ENCODE measurements at places on chromosomes 5 and 9.

- DNase-seq = no peak
Observed at GRCh38 chr5:146007989-146008388, 71.6 kb downstream of the SH3RF2 start.

GRCh38 chr5:4942831-4943178 is 197.3 kb upstream of the ADAMTS16 start:
- no peak for DNase-seq

DNA sequence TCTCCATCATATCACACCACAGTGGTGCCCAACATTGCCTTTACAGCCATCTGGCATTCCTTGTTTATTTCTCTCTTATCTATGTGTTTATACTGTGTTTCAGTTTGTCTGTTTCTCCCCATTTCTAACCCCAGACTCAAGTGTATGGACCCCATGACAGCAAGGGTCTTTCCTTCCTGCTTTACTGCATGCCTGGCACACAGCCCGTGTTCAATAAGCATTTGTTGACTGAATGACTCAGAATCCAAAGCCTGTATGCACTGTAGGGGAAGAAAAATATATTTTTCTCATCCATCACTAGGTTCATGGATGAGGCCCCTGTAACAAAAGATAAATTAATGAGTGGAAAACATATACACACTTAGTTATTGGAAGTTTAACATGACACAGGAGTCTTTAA is 190.8 kb upstream of the SEMA6A start:
- DNase-seq = peak; percentile 7

DNA sequence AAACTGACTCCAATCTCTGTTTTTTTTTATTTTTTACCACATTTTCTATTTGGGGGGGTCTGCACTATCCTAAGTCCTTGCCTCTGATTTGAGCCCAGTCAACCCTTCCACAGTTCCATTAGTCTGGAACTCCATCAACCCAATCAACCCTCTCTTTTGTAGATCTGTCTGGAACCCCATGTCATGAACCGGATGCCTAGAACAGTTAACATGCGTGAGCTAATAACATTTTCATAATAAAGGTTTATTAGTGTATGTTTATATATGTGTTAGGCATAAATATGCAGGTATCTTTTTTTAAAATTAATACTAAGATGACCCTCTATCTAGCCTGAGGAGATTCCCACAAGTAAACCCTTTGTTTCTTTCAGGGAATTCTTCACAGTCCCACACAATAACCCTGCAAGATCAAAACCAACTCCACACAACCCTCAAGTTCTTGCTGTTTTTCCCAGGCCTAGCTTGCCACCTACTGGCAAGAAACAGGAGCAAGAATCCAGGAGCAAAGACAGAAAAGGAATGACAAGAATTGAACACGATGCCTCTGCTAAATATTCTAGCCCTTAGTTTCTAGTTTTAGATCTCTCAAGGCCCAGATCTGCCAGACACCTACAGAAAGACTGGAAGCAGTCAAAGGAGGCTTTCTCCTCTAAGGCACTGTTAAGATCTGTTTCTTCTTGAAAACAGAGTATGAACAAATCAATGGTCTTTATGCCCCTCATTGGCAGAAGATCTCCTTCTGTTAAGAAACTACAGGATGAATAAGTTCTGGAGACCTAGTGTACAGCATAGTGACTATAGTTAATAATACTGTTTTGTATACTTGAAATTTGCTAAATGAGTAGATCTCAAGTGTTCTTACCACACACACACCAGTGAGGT is 100.4 kb downstream of the TRIM36 start:
- peak; percentile 16 for DNase-seq

GRCh38 chr9:7613931-7614330 is 185.6 kb downstream of the DMAC1 start:
- DNase-seq = no peak

DNA sequence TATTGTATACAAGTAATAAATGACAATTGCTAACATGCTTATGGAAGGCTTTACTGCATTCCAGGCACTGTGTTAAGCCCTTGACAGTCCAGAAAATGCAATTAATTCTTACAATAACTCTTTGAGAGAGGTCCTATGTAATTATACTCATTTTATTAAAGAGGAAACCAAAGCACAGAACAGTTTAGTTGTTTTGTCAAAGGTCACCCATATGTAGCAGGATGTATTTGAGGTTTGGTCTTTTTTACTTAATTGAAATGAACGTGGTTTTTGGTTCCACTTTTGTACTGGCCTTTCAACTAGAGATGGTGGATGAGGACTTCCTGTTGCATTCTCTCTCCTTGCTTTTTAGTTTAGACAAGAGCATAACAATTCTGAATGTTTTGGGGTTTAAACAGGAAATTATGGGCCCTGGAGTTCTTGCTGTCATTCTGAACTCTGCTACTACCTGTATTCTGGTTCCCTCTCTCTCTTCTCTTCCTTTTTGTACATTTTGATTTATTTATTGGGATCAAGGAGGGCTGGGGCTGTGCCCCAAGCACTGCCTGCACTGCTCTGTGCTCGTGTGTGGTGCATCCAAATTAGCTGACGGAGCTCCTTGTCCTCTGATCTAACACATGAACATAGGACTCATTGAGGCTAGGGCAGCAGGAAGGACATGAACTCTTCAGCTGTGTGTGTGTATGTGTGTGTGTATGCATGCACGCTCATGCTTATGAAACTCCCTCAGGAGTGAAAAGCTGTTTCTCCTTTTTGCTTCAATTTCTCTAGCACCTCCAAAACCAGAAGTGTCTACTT is 47.4 kb downstream of the SLC28A3 start:
- no peak for DNase-seq

DNA sequence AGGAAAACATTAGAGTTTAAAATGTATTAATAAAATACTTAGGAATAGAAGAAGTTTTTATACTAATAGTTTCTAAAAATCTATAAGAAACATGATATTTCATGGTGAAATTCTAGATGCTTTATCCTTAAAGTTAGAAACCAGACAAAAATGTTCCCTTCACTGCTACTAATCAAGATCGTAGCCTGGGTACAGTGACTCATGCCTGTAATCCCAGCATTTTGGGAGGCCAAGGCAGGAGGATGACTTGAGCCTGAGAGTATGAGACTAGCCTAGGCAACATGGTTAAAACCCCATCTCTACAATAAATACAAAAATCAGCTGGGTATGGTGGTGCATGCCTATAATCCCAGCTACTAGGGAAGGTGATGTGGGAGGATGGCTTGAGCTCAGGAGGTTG is 30.4 kb upstream of the KLF9 start:
- DNase-seq = no peak

GRCh38 chr5:115949096-115949495 is 13.2 kb upstream of the LVRN start:
- DNase-seq = no peak

DNA sequence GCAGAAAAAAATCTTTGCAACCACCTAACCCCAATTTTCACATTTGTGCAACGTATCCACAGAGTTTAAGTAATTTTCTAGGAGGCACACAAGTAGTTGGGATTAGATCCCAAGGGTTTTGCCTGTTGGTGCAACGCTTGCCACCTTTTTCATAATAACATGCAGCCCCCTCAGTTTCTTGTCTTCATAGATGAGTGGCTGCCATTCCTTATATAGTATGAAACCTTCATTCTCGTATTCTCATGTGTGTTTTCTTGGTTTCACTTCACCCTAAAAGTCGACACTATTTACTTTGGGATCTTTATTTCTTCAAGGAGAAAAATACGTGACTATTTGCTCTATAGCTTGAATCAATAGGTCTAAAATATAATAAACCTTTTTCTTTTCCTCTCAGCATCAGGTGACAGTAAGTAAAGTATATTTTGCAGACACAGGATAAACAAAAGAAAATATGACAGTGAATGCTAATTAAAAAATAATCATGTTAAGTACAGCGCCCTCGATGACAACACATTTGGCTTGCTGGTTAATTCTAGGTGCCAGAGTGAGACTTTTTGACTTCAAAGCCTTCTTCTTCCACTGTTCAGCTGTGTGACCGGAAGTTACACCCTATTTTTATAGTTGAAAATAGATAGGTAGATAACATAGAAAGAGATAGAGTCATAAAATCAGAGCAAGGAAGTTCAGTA is 342.8 kb upstream of the CCNG1 start:
- DNase-seq = no peak

DNA sequence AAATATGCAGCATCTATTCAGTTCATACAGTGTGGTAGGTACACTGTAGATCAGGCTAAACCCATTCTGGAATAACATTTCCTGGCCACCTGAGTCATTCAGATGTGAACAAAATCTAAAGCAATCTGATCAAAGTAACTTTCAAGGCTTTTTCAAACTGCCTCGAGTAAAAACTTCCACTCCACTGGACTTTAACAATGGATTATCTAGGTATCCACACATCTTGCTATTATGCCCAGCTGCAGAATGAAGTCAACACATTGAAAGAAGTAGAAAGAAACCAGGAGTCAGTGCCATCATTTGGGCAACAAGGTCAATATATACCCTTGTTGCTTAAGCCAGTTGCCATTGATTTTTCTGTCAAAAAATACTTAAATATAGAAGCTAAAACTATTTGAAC is 1352.6 kb upstream of the NUDT12 start:
- no peak for DNase-seq

DNA sequence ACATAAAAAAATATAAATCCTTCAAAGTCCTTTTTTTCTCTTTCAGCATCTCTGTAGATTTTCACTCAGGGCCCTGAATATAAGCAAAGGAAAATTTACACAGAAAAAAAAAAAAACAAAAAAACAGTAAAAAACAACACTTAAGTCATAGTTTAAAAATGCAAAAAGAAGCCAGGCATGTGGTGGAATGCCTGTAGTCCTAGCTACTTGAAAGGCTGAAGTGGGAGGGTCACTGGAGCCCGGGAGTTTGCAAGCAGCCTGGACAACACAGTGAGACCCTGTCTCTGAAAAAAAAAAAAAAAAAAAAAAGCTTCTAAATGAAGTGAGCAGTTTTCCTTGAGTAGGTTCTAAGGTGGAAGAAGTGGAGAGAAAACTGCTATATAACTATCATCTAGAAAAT is 55.0 kb upstream of the BNC2 start:
- DNase-seq = no peak

- no peak for DNase-seq
Observed at GRCh38 chr9:133832877-133833276, 94.7 kb upstream of the SARDH start.

- no peak for DNase-seq
Observed at GRCh38 chr9:89154651-89155336, 23.8 kb downstream of the SHC3 start.

DNA sequence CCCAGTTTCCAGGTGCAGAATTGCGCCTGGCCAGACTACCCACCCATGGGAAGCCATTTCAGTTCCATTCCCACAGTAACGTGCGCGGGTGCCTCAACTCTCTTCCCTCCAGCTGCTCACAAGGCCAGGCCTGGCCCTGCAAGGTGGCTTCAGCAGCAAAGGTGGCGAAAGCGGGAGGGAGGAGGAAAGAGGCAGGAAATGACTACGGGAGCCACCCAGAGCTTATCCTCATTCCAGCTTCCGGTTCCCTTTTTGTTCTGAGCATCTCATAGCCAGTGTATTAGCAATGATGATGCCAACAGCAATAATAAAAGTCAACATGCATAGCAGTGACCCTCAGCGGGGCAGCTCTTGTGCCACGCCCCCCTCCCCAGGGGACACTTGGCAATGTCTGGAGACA is 101.5 kb upstream of the BOD1 start:
- DNase-seq = peak; percentile 93

GRCh38 chr9:109801484-109801883 is 21.5 kb downstream of the PALM2AKAP2 start:
- DNase-seq = no peak

- no peak for DNase-seq
Observed at GRCh38 chr9:14530366-14530765, 162.9 kb downstream of the ZDHHC21 start.

DNA sequence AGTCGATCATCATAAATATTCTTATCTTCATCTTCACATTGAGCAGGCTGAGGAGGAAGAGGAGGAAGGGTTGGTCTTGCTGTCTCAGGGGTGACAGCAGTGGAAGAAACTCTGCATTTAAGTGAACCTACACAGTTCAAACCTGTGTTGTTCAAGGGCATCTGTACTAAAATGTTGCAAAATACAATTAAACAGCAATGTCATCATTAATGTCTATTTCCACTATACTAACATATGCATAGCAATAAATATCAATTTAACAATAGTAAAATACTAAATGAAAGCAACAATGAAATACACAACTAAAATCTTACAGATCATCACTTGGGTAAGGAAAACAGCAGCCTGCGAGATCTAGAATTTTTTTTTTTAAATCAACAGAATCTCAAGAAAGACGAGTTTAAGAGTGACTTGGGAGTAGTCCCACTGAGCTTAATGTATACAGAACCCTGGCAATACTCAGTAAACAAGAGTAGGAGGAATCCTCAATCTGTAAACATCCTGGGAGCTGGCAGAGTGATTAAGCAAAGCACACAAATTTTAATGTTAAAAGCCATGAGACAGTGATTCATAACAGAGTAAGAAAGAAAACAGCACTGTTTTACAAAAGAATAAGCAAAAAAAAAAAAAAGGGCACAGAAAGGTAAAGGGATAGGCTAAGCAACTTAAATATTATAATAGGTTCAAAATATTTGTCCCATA is 10.0 kb downstream of the HOMER1 start:
- DNase-seq = no peak

GRCh38 chr5:32326216-32326772 is 13.6 kb upstream of the MTMR12 start:
- no peak for DNase-seq

DNA sequence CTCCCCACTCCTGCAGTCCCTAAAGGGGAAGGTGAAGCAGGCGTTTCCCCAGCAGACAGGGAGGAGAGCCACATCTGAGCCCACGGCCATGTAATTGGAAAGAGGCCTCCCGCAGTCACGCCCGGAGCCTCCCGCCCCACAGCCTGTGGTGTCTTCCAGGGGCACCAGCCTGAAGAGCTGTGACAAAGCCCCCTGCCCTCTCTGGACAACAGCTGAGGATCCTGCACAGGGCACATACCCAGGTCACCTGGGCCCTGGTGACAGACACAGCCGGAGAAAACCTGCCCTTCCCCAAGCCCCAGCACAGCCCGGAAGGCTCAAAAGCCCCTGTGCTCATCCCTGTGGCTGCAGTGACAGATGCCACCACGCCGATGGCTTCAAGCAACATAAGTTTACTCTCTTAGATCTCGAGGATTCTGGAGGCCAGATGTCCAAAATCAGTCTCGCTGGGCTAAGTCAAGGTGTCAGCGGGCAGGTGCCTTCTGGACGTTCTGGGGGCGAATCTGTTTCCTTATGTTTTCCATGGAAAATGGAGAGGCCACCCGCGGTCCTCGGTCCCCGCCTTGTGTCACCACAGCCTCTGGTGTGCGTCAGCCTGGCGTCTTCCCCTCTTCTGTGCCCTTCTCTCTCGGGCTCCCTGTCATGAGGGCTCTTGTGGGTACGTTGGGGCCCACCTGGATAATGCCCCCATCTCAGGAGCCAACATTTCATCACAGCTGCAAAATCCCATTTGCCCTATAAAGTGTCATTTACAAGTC is 71.5 kb downstream of the PSMB7 start:
- DNase-seq = no peak

GRCh38 chr9:77714077-77714549 is 66.0 kb upstream of the GNA14 start:
- no peak for DNase-seq

DNA sequence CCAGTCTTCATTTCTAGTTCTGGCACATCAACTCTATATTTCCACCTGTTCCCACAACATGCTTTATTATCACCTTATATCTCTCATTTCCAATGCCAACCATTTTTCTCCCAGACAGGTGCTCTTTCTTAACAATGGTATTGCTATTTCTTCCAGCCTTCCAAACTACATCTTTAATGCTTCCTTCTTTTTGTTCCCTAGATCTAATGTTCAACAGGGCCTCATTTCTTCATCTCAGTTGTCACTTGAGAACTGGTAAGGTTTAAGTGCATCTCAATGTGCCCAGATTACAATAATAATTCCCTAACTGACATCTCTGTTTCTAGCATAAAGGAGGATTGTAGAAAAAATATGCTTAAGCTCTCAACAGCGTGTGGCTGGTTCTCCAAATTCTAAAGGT is 272.6 kb downstream of the COX7C start:
- no peak for DNase-seq

Data from COR-L47 (cell line).